ENCODE measurements at places on chromosomes 13 and 19. TPM values are rescaled to one million over a fixed set of nuclear protein-coding genes. Genes with fewer than 3 reads are reported as not detected.
A peak's percentile ranks its signal among the peaks of the same experiment; 100 is the strongest.

GRCh38 chr13:70729369-70729768, 621.1 kb upstream of the KLHL1 start:
- H3K27me3 ChIP-seq: no peaks in the 10 kb centered on the region
- DNase-seq: no peak
- H3K36me3 ChIP-seq: no peaks in the 10 kb centered on the region

DNA sequence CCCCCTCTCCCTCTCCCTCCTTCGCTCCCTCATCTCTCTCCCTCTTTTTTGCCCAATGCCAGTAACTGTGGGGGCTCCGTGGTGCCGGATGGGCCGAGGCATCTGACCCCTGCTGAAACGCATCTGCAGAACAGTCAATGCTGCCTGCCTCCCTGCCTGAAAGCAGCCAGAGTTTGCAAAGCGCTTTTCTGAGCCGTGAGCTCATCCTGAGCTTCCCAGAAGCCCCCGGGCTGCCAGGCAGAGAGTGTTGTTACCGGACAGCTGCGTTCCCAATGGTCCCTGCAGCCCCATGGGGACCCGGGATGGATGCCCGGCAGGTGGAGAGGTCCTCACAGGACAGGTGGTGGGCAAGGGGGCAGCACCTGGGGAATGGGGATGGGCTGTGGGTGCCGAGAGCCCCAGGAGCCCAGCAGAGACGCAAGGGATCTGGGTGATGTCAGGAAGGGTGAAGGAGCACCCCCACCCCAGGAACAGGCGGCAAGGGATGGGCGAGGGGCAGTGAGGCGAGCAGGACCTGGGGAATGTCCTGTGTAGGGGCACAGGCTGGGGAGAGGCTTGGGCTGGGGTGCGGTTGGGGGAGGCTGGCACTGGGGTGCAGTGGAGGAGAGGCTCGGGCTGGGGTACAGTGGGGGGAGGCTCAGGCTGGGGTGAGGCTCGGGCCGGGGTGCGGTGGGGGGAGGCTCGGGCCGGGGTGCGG, 33.0 kb downstream of the GPX4 start:
- no peaks in the 10 kb centered on the region for H3K27me3 ChIP-seq
- no peaks in the 10 kb centered on the region for H3K36me3 ChIP-seq
- no peak overlapping the region for H3K27ac ChIP-seq

- peaks cover 11% of the 10 kb centered on the region for H3K36me3 ChIP-seq
- H3K4me3 ChIP-seq: no peak overlapping the region
- no peaks in the 10 kb centered on the region for H3K4me1 ChIP-seq
- no peak for DNase-seq
These were observed 21.1 kb downstream of the TLE2 start for GRCh38 chr19:3007975-3008374.

DNA sequence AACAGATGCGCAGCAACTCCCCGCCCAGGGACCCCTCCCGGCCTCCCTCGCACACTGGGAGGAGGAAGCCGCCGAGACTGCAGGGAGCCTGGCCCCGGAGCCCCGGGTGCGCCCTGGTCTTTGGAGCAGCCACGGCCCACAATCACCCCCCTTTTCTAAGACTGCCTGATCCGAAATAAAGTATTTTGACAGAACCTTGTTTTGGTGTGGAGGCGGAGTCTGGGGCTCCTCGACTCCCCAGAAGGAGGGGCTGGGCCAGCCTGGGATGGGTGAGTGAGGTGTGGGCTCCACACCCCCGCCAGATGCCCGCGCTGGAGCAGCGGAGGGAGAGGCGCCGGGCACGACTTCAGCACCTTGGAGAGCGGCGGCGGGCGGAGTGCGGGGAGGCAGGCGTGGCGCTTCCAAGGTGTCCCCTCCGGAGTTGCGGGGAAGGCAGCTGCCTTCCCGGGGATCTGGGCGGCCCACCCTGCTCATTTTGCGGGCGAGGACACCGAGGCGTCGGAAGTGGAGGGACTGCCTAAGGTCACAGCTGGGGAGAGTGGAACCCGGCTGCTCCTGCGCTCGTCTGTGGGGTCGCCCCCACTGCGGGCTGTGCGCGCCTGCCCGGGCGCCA, 9.4 kb downstream of the SIRT6 start:
- no peak overlapping the region for H3K4me3 ChIP-seq
- no peaks in the 10 kb centered on the region for H3K27me3 ChIP-seq
- peak; percentile 56 for DNase-seq
- no peaks in the 10 kb centered on the region for H3K36me3 ChIP-seq

DNA sequence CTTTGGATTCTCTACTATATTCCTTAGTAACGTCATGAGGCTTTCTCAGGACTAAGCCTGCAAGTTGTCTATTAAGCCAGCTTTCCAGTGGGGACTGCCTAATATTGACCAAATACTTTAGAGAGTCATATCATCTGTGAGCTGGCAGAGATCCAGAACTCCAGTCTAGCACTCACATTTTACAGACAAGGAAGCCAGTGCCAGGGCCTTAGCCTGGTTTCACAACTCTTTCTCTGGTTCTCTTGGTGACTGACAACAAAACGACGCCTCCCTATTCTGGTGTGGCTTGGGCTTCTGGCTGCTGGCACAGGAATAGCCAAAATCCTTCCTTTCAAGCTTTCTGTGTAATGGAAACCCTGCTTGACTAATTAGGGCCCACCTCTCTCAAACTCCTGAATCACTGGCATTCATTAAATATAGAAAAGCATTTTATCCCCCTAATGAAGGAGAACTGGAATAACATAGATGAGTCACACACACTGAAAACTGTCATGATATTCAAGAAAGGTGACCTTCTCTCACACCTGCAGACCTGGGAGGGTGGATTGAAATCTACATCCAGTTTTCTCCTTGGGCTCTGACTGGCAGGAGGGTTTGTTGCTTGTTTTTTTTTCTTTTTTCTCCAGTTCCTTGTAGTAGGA, 75.2 kb upstream of the UBL3 start:
- H3K27me3 ChIP-seq: no peaks in the 10 kb centered on the region
- H3K4me1 ChIP-seq: peaks cover 33% of the 10 kb centered on the region
- H3K36me3 ChIP-seq: no peaks in the 10 kb centered on the region
- peak overlapping the region; percentile 89 for H3K27ac ChIP-seq
- peak; percentile 79 for DNase-seq
- no peak overlapping the region for H3K4me3 ChIP-seq

CYP4F2 gene
- total RNA-seq: not detected

ZNF433 gene
- total RNA-seq: 3.9 TPM

ZNF763 gene
- total RNA-seq: 2.8 TPM

GRCh38 chr13:63304497-63304896, 1888.8 kb upstream of the PCDH20 start:
- no peaks in the 10 kb centered on the region for H3K36me3 ChIP-seq
- no peak for DNase-seq
- H3K27ac ChIP-seq: no peak overlapping the region
- no peaks in the 10 kb centered on the region for H3K27me3 ChIP-seq

PRSS57 gene
- total RNA-seq: not detected

DNA sequence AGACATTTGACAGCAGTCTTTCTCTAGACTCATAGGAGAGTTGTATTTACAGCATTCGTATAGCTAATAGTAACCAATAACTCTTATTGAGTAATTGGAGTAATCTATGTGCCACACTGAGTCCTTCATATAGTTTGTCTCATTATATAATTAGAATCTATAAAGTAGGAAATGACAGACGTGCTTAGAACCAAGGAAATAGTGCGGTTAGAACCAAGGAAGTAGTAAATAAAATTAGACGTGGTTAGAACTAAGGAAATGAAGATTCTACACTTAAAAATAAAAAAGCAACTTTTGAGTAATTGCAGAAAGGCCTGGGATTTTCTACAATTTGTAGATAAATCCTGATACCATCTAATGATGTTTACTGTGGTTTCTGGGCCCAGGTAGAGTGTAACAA, 107.8 kb upstream of the TNFSF11 start:
- H3K36me3 ChIP-seq: no peaks in the 10 kb centered on the region
- H3K4me3 ChIP-seq: no peak overlapping the region
- no peak for DNase-seq
- no peaks in the 10 kb centered on the region for H3K4me1 ChIP-seq

Data from pancreas (tissue), 10 donors.